ENCODE measurements at places on chromosomes 1 and 21. TPM values are rescaled to one million over a fixed set of nuclear protein-coding genes. Genes with fewer than 3 reads are reported as not detected.

- no peaks in the 10 kb centered on the region for H3K36me3 ChIP-seq
- H3K4me1 ChIP-seq = peaks cover 15% of the 10 kb centered on the region
Measured at GRCh38 chr1:12138196-12139168, 28.3 kb upstream of the TNFRSF1B start.

- H3K27ac ChIP-seq = no peak overlapping the region
- no peak for DNase-seq
- H3K4me1 ChIP-seq = no peaks in the 10 kb centered on the region
- peaks cover 2% of the 10 kb centered on the region for H3K27me3 ChIP-seq
- no peak overlapping the region for H3K4me3 ChIP-seq
Measured at GRCh38 chr1:18682375-18682774, 51.7 kb downstream of the PAX7 start.

GRCh38 chr21:21204366-21204996 is 206.3 kb downstream of the NCAM2 start:
- H3K27ac ChIP-seq = no peak overlapping the region
- H3K4me3 ChIP-seq = no peak overlapping the region
- no peaks in the 10 kb centered on the region for H3K4me1 ChIP-seq
- H3K27me3 ChIP-seq = no peaks in the 10 kb centered on the region
- no peak for DNase-seq

DNA sequence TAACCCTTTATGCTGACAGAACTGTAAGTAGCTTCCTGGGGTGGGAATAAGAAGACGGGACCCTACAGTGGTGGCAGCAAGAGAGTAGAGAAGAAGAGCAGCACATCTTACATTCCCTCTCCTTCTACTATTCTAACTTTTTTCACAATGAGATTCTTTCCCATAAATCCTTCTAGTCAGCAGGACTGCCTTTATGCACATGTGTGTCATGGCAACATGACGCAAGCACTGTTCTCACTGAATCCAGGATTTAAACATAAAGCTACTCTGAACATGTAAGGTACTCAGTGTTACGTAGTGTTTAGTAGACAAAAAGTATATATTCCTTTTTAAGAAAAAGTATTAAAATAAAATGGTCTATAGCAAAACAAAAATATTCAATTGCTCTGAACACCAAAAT is 309.7 kb upstream of the LYPLAL1 start:
- no peaks in the 10 kb centered on the region for H3K27me3 ChIP-seq
- no peak overlapping the region for H3K27ac ChIP-seq
- peaks cover 39% of the 10 kb centered on the region for H3K4me1 ChIP-seq

- H3K27me3 ChIP-seq = no peaks in the 10 kb centered on the region
- no peaks in the 10 kb centered on the region for H3K4me1 ChIP-seq
- DNase-seq = no peak
- H3K4me3 ChIP-seq = no peak overlapping the region
Measured at GRCh38 chr21:38800924-38801744, 4.6 kb upstream of the ETS2 start.

DNA sequence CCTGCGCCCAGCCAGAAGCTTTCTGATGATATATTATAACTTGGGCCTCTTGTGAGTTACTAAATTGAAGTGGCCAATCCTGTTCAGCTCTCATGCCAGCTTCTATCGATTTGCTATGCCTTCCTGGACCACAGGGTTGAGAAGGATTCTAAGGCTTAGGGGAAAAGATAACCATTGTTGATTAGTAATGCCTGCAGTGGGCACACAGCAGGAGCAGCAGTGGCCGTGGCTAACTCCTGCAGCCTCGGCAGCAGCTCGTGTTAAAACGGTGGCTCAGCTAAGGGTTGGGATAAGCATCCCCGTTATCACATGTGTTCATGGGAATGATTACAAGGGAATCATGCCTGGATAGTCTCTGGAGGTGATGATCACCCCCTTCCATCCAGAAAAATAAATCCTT is 20.5 kb upstream of the KCNE2 start:
- no peaks in the 10 kb centered on the region for H3K27me3 ChIP-seq
- no peak overlapping the region for H3K4me3 ChIP-seq
- no peaks in the 10 kb centered on the region for H3K4me1 ChIP-seq
- no peak for DNase-seq
- no peaks in the 10 kb centered on the region for H3K36me3 ChIP-seq
- no peak overlapping the region for H3K27ac ChIP-seq

GRCh38 chr1:21051177-21051825 is 125.4 kb downstream of the EIF4G3 start:
- H3K4me1 ChIP-seq = peaks cover 5% of the 10 kb centered on the region
- H3K27ac ChIP-seq = no peak overlapping the region
- H3K27me3 ChIP-seq = no peaks in the 10 kb centered on the region
- H3K4me3 ChIP-seq = no peak overlapping the region

- H3K27ac ChIP-seq = peak overlapping the region; percentile 55
- H3K4me1 ChIP-seq = peaks cover 35% of the 10 kb centered on the region
- peak overlapping the region; percentile 23 for H3K4me3 ChIP-seq
- H3K27me3 ChIP-seq = no peaks in the 10 kb centered on the region
- H3K36me3 ChIP-seq = no peaks in the 10 kb centered on the region
Measured at GRCh38 chr1:233020426-233020825, 70.0 kb downstream of the NTPCR start.

DNA sequence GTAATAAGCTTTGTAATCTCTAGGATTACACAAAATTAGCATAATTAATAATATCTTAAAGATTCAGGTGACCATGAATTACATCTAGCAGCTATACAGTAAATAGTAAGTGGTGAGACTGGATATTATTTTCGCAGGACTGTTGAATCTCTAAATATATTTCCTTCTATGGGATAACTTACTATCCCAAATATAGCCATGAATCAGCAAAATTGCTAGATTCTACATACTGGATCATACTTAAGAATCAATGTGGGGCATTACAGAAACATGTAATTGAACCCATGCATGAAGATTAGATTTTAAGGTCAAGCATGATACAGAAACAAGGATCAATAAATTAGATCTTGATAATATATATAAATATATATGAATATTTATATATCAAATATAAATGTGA is 1203.4 kb downstream of the BRINP3 start:
- no peak for DNase-seq
- H3K27ac ChIP-seq = no peak overlapping the region
- no peaks in the 10 kb centered on the region for H3K4me1 ChIP-seq
- no peaks in the 10 kb centered on the region for H3K27me3 ChIP-seq
- no peaks in the 10 kb centered on the region for H3K36me3 ChIP-seq
- no peak overlapping the region for H3K4me3 ChIP-seq

DNA sequence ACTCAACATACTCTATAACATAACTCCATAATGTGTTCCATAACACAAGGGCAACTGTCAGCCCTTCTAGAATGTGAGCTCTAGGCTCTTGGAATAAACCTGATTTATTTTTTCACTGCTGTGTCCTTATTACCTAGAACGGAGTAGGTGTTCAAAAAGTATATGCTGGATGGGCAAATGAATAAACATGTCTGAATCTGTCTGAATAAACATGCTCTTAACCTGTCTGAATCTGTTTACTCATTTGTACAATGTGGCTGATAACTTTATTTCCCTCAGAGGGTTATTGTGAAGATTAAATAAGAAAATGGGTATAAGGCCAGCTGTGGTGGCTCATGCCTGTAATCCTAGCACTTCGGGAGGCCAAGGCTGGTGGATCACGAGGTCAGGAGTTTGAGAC is 42.3 kb downstream of the AZIN2 start:
- DNase-seq = no peak
- no peaks in the 10 kb centered on the region for H3K27me3 ChIP-seq
- H3K36me3 ChIP-seq = no peaks in the 10 kb centered on the region
- H3K4me3 ChIP-seq = no peak overlapping the region
- no peak overlapping the region for H3K27ac ChIP-seq

DNA sequence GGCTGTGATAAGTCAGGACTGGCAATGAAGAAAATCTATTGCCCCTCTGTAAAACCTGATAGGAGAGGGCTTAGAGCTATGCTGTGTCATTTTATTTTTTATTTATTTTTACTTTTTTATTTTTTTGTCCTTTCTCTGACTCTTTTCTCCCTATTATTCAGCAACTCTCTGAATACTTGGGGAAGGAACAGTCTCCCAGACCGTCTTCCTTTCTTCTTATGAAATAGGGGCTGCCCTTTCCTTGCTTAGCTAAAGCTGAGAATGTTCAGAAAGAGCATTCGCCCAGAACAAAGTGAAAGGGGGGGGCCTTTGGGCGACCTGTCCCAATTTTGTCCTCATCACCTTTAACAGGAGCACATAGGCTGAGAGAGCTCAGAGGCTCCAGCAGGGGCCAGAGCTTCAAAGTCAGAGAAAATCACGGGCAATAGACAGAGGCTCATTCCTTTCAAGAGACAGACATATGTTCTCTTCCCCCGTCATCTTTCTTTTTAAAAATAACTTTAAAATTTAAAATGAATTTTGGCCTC is 80.9 kb downstream of the RNF220 start:
- no peaks in the 10 kb centered on the region for H3K27me3 ChIP-seq
- peak overlapping the region; percentile 37 for H3K4me3 ChIP-seq
- H3K36me3 ChIP-seq = no peaks in the 10 kb centered on the region
- peak; percentile 54 for DNase-seq
- peaks cover 25% of the 10 kb centered on the region for H3K4me1 ChIP-seq

DNA sequence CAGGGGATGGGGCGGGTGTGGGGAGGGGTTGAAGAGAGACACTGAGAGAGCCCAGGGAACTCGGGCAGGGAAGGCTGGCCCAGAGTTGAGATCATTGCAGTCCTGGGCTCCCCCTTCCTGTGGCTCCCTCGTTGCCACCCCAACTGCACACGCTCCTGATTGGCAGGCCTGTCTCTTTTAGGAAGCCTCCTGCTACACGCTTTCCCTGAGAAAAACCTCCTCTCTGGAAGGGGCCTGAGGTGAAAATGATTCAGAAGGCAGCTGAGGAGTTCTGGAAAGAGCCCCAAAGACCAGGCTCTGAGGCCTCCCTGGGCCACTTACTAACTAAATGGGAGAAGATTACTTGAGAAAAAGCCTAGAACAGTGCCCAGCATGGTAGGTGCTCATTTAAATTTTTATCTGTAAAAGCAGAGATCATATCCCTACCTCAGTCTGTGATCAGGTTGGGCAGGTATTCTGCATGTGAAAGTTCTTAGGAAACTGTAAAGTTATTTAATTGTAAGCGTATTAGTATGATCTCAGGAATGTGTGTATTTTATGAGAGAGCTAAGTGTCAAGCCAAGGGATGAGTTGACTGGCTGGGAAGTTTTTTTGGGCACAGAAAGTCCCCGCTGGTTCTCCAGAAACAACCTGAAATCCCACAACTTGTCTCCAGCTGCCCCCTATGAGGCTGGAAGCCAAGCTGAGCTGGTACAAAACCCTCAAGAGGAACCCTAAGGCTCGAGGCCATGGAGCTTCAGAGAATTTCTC is 65.2 kb upstream of the EPS8L3 start:
- 0 out of 2 replicates have a peak, but pooled peaks cover 1% of the 10 kb centered on the region for H3K4me1 ChIP-seq
- H3K27me3 ChIP-seq = no peaks in the 10 kb centered on the region
- no peak overlapping the region for H3K4me3 ChIP-seq
- no peak overlapping the region for H3K27ac ChIP-seq
- no peaks in the 10 kb centered on the region for H3K36me3 ChIP-seq
- no peak for DNase-seq

DNA sequence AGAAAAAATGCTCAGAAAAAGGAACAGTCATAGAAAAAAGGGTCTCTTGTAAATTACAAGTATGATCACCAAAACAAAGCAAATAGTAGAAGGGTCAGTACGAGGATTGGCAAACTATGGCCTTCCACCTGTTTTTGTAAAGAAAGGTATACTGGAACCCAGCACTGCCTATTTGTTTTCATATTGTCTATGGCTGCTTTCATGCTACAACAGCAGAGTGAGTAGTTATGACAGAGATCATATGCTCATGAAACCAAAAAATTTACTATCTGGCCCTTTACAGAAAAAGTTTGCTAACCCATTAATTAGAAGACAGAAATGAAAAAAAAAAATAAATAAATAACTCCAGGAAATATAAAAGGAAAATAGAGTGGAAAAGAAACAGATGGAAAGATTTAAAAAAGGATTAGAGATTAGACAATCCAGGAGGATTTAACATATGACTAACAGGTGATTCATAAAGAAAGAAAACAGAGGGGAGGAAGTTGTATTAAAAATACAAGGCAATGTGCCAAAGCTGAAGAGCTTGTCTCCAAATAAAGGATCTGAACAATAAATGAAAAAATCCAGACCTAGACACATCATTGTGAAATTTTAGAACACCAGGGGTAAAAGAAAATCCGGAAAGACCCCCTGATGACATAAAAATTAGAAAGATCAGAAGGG is 108.5 kb upstream of the SERTAD4 start:
- H3K4me3 ChIP-seq = no peak overlapping the region
- H3K27ac ChIP-seq = no peak overlapping the region
- no peaks in the 10 kb centered on the region for H3K4me1 ChIP-seq

- H3K4me3 ChIP-seq = no peak overlapping the region
- H3K27ac ChIP-seq = peak overlapping the region; percentile 28
- H3K36me3 ChIP-seq = no peaks in the 10 kb centered on the region
- DNase-seq = peak; percentile 91
- peaks cover 36% of the 10 kb centered on the region for H3K4me1 ChIP-seq
- H3K27me3 ChIP-seq = no peaks in the 10 kb centered on the region
Measured at GRCh38 chr1:22500471-22500870, 48.8 kb downstream of the ZBTB40 start.

DNA sequence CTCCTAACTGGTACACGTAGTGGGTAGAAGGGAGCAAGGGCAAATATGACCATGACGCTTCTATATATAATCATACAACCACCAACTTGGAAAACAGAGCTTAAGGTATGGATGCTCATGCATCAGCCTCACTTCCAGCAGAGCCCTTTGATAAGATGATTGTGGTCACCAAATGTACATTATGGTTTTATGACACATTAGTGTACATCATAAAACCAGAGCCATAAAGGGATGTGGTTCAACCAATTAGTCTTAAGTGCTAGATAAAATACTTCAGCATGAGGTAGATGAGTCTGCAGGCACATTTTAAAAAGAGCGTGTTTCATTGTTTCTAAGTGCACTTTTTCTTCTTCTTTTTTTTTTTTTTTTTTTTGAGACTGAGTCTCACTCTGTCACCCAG is 43.7 kb downstream of the NIBAN1 start:
- no peak for DNase-seq
- no peak overlapping the region for H3K27ac ChIP-seq
- H3K4me1 ChIP-seq = no peaks in the 10 kb centered on the region
- no peaks in the 10 kb centered on the region for H3K27me3 ChIP-seq
- H3K4me3 ChIP-seq = no peak overlapping the region

Gene DPYD
- 8.1 TPM for total RNA-seq

Gene SPRR5
- not detected for total RNA-seq

Gene PCP4L1
- not detected for total RNA-seq

Gene CD34
- 0.36 TPM for total RNA-seq

Gene SPRR1A
- total RNA-seq = not detected

Gene SPATA45
- not detected for total RNA-seq

Gene CD1C
- total RNA-seq = not detected

Gene PIGV
- total RNA-seq = 5.8 TPM

Gene AADACL4
- not detected for total RNA-seq

Gene ABCA4
- 0.08 TPM for total RNA-seq

Gene PLEKHA6
- 1.5 TPM for total RNA-seq

Gene TP73
- 14.9 TPM for total RNA-seq

Data from SJCRH30 (cell line).